LoVo (cell line): ENCODE measurements at places on chromosomes 11 and 22.
A peak's percentile ranks its signal among the peaks of the same experiment; 100 is the strongest.

- DNase-seq: no peak
Observed at GRCh38 chr11:79236541-79236971, 204.3 kb downstream of the TENM4 start.

- no peak for DNase-seq
Observed at GRCh38 chr11:131665344-131665968, 295.0 kb downstream of the NTM start.

- no peak for DNase-seq
Observed at GRCh38 chr11:82631722-82632630, 101.7 kb downstream of the FAM181B start.

DNA sequence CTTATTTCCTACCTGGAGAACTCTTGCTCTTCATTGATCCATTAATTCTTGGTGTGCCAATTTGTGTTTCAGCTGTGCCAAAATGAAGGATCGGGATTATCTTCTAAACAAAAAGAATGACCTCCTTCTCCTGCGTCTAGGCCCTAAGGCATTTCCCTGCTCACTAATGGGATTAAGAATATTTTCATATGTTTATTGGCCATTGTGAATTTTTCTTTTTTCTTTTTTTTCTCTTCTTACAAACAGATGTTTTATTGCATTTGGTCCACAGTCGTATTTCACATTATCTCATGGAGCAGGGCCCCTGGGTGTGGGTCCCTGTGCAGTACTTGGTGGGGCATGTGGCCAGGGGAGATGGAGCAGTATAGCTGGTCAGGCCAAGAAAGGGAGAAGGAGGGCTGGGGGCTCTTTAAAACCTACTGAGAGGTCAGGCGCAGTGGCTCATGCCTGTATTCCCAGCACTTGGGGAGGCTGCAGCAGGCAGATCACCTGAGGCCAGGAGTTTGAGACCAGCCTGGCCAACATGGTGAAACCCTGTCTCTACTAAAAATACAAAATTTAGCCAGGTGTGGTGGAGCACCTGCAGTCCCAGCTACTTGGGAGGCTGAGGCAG lies 35.3 kb upstream of the HORMAD2 start:
- no peak for DNase-seq

GRCh38 chr11:103544874-103545273 lies 435.6 kb downstream of the DYNC2H1 start:
- no peak for DNase-seq

DNA sequence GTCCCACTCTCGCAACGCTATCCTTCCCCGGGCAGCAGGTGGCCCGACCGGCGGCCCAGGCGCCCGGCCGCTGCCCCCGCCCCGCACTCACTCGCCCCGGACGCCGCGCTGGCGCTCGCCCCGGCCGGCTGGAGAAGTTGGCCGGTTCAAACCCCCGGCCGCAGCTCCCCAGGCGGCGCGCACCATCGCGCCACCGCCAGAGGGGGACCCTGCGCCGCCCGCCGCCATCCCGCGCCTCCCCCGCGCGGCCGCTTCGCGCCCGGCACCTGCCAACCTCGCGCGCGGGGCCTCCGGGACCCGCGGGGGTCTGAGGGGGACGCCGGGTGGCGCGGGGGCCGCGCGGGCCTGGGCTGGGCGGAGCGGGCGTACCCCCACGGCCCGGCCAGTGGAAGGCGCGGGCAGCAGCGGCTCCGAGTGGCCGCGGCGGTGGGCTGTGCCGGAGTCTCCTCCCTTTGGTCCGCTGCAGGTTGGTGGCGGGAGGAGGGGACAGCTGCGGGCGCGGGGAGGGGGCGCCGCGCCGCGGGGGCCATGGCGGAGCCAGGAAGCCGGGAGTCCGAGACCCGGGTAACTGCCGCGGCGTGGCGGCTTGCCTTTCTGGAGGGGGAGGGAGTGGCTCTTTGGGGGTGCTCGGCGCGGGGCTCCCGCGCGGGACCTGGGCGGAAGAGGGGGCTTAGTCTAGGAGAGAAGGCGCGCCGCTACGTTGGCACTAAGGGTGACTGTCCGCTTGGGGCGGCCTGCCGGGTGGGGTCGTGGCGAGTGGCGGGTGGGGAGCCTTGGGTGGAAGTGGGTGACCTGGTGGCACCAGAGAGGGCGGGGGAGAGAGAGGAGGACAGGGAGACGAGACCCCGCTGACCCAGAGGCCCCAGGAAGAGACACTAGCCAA lies at the start of the genes MPST and TST:
MPST (plus strand) TSS at position 434 of the 883 bp plus-strand sequence; CDS start at position 529, 95 bp downstream.
TST (minus strand) TSS at position 139 of the 883 bp plus-strand sequence. CDS start 715 bp downstream, outside the sequence.
- peak; percentile 82 for DNase-seq

DNA sequence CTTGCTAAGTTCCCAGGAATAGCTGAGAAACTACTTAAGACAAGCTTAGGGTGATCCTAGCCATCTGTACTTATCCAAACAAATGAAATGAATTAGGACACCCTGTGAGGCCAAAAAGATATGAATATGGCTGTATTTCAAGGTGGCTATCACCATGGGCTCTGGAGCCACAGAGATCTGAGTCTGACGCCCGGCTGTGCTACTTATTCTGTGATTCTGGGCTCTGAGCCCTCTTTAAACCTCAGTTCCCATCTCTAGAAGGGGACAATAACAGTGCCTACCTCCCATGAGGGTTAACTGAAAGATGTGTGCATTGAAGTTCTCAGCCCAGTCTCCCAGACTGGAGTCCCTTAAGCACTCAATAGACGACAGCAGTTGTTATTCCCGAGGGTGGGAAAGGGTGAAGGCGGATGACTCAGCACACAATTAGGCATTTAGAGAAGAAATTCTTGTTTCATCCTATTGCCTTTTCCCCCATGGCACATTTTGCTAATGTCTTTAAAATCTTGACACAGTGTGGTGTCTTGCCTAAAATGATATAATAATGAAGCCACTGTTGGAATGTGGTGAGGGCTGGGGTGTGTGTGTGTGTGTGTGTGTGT lies 132.5 kb downstream of the ADAMTS15 start:
- no peak for DNase-seq

GRCh38 chr22:41491374-41492100 lies 22.6 kb downstream of the ACO2 start:
- DNase-seq: no peak

- peak; percentile 59 for DNase-seq
Observed at GRCh38 chr11:64916040-64916774, 802 bp downstream of the ATG2A start.

GRCh38 chr11:131802440-131803115 lies 432.2 kb downstream of the NTM start:
- no peak for DNase-seq

DNA sequence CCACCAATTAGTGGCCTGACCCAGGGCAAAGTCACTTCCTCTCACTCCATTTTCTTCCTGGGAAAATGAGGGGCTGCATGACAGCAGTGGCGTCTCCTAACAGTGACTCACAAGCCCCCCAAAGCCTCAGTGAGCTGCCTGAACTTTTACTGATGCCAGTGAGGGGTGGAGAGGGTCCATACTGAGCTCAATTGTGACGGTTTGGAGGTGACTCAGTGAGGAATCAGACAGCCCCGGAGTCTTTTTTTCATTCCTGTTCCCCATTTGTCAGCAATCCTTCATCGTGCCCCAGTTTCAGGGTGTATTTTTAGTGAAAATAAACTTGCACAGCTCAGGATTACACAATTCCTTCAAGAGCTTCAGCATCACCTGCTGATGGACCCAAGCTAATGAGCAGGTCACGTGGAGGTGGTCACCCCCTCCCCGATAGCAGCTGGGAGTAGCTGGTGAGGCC lies 30.1 kb upstream of the RASD2 start:
- no peak for DNase-seq

- no peak for DNase-seq
Observed at GRCh38 chr22:17980015-17980590, 44.3 kb downstream of the MICAL3 start.

- peak; percentile 47 for DNase-seq
Observed at GRCh38 chr11:87437844-87438223, 400.1 kb downstream of the TMEM135 start.

DNA sequence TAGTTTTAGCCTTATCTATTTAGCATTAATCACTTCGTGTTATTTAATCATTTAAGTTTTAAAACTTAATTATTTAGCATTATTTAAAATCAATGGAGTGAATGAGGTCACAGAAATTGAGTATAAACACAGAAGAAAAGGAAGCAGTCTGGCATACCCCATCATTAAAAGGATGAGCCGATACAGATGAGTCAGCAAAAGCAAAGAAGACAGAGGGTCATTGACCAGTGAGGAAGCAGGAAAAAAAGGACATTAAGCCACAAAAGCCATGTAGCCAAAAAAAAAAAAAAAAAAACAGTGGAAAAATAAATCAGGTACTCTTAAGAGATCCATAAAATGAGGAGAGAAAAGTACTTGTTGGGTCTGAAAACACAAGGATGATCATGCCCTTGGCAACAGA lies 71.5 kb downstream of the TYR start:
- no peak for DNase-seq

DNA sequence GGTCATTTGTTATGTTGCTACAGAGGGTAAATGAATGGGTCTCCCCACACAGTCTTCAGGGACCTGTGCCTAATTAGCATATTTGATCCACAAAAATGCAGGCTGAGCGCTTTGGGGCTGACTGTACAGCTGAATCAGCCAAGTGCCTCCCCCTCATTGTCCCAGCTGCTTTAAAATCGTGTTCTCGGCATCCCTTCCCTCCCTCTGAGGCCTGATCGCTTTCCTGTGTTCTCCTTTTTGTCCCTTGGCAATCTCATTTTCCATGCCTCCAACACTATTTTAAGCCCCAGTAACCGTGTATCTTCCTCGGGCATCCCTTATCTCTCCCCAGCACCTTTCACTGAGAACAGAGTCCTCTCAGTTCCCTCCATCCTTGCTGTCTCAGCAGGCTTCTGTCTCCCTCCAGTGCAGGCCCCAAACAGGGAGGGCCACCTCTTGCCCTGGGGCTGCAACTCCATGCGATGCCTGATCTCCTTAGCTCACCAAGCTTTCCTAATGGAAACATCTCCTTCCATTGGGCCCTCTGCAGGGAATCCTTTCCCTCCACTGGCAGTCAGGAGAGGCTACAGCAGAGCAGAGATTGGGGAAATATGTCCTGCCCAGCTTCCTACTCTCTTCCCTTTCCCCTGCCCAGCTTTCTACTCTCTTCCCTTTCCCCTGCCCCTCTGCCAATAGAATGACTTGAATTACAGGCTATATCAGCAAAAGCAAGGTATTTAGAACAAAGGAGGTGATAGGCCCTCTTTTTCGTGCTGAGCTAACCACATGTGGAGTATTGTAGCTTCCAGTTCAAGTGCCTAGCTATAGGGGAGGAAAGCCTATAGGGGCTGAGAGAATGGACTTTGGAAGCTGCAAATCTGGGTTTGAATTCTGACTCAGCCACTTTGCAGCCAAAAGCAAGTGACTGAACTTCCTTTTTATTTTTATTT lies 13.8 kb downstream of the UQCR10 start:
- no peak for DNase-seq

GRCh38 chr11:3000032-3000961 lies 8.2 kb upstream of the NAP1L4 start:
- no peak for DNase-seq

- no peak for DNase-seq
Observed at GRCh38 chr22:33869946-33870345, 50.3 kb downstream of the LARGE1 start.

DNA sequence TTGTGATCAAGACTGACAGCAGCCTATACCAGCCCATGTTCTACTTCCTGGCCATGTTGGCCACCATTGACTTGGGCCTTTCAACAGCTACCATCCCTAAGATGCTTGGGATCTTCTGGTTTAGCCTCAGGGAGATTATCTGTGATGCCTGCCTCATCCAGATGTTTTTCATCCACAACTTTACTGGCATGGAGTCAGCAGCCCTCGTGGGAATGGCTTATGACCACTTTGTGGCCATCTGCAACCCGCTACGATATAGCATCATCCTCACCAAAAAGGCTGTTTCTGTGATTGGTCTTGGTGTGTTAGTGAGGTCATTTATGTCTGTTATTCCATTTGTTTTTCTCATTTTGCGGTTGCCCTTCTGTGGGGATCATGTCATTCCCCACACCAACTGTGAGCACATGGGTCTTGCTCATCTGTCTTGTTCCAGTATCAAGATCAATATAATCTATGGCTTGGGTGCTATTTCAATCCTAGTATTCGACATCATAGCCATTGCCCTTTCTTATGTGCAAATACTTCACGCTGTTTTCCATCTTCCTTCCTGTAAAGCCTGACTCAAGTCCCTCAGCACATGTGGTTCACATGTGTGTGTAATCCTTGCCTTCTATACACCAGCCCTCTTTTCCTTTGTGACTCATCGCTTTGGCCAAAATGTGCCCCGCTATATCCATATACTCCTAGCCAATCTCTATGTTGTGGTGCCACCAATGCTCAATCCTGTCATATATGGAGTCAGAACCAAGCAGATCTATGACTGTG lies 23.6 kb downstream of the OR52E1 start:
- no peak for DNase-seq

DNA sequence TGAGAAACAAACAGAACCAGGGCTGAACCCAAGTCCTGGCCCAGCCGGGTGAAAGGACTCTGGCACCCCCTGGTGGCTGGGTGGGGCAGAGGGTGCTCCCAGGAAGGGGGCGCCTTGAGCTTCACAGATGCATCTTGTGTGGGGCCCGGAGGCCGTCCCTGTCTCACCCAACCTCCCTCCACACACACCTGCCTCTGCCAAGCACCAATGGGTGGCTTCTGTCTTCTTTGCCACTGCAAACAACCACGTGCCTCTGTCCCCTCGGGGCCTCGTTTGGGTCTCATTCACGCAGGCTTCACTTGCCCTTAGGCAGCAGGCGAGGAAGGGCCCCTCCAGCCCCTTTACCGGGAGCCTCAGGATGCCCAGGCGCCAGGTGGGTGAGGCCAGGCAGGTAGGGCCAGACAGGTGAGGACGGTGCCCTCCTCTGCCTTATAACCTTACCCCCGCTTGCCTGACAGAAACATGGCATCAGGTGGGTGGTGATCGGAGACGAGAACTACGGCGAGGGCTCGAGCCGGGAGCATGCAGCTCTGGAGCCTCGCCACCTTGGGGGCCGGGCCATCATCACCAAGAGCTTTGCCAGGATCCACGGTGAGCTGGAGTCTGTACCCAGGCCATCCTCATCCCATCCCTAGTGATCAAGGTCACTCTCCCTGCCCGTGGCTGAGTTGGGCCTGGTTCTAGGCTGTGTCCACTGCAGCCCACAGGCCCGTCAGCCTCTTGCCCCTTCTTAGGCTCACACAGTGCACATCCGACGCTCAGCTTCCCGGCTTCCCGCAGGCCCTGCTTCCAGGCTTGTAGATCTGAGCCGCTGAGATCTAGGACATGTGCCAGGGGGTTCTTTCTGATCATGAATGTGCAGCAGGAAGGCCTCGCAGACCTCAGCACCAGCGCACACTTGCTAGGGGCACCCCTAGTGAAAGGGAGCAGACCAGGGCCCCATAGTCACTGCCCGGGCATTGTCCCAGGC lies 17.2 kb downstream of the POLR3H start:
- DNase-seq: peak; percentile 11

GRCh38 chr11:30549565-30549964 lies 36.6 kb downstream of the MPPED2 start:
- DNase-seq: no peak

- peak; percentile 83 for DNase-seq
Observed at GRCh38 chr11:83033972-83034672, 37.6 kb downstream of the RAB30 start.
